ENCODE measurements at places on chromosomes 1 and 21. TPM values are rescaled to one million over a fixed set of nuclear protein-coding genes. Genes with fewer than 3 reads are reported as not detected.

Gene RGS7
- 0.13 TPM for total RNA-seq

Gene KRTAP10-12
- not detected for total RNA-seq

Gene PTPRC
- total RNA-seq: not detected

Gene ZSCAN20
- 1.9 TPM for total RNA-seq

Gene ASPM
- total RNA-seq: 23.9 TPM

Gene SHCBP1L
- not detected for total RNA-seq

Gene NUDT4B
- total RNA-seq: 0.35 TPM

Gene PRELP
- not detected for total RNA-seq

Gene STPG1
- 6.3 TPM for total RNA-seq

Gene CDK11A
- total RNA-seq: 22.5 TPM

Gene TSPEAR
- not detected for total RNA-seq

Gene CFAP74
- 0.08 TPM for total RNA-seq

Gene KRTAP13-2
- not detected for total RNA-seq

Gene SPRR2G
- not detected for total RNA-seq

Gene C1orf146
- not detected for total RNA-seq

Gene EVA1C
- total RNA-seq: 43.8 TPM

Gene TEDDM1
- total RNA-seq: not detected

Gene LCE2C
- not detected for total RNA-seq

Gene GPR3
- 2.1 TPM for total RNA-seq

Gene RNU1-3
- not detected for total RNA-seq

Gene HFM1
- total RNA-seq: not detected

Gene HSD3B1
- not detected for total RNA-seq

Gene OR2T2
- total RNA-seq: not detected

Gene ERMAP
- 3.5 TPM for total RNA-seq

Gene CDC14A
- total RNA-seq: 2.5 TPM

Gene LRP8
- 38.0 TPM for total RNA-seq

Gene GBP4
- not detected for total RNA-seq

Gene NR1I3
- total RNA-seq: 0.15 TPM

Gene C1orf94
- not detected for total RNA-seq

Gene SPRR4
- not detected for total RNA-seq
